ENCODE measurements at places on chromosomes 4 and X.

DNA sequence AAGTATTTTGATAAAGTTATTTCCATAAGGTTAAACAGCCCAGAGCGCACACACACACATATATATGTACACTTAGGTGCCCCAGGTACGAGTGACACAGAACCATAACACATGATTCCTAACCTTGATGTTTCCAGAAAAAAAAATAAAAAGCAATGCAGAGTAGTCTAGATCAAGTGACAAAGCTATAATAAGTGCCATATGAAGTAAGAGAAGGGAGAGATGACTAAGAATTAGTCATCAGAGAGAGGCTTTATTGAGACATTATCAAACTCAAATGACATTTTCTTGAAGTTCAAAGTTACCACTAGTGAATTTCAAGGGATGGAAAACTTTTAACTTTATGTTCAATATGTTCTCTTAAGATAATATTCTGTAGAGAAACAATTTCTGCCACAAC, 215.0 kb downstream of the HTR2C start:
- DNase-seq: no peak

DNA sequence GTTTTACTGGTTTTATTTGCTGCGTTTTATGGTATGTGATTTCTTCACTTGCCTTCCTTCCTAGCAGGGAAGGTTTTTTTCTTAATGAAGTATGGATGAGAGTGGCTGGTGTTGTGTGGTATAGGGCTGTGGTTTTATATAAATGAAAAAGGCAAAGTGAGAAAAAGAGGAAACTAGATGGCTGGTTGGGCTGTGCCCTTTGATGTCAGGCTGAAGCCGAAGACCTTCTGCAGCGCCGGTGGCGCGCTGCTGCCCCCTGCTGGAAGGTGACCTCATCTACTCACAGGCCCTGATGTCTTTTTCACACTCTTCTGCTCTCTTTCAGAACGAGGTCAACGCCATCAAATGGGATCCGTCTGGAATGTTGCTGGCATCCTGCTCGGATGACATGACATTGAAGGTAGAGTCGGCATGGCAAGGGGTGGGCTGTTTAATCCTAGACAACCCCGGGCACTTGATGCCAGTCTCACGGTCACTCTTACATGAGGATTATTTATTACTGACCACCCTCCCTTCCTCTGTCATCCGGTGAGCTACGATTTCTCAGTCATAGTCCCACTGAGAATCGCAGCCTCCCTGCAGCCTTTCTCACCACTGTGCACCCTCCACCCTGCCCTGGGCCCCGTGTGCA, 56.6 kb downstream of the GPR143 start:
- peak; percentile 35 for DNase-seq

DNA sequence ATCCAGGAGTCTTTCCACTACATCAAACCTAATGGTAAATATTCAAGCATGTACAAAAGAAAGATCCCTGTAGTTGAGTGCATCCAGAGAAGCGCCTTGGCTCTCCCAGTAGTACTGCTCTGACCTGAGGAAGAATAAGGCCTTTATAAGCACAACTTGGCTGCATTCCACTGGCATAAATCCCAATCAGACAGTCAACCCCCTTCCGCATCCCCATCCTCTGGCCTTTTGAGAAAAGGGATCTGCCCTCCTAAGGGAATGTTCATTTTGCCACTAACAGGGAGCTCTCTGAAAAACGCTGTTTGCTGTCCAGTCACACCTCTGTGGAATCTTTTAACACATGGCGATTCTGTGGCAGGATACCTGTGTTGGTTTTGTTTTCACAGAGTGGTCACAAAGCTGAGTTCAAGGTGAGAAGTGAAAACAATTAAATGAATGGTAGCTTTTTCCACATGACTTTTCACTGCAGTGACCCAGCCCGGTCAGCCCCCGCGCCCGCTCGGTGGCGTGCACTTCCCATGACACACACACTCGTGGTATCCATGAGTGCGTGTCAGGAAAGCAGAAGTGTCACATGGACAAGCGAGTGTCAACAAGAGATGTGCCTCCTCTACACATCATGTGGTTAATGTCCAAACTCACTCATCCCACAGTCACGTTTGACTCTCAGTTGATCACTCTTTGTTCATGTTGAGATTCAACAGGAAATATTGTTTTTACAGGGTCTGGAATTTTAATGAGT, 112.2 kb upstream of the ENPP6 start:
- no peak for DNase-seq

DNA sequence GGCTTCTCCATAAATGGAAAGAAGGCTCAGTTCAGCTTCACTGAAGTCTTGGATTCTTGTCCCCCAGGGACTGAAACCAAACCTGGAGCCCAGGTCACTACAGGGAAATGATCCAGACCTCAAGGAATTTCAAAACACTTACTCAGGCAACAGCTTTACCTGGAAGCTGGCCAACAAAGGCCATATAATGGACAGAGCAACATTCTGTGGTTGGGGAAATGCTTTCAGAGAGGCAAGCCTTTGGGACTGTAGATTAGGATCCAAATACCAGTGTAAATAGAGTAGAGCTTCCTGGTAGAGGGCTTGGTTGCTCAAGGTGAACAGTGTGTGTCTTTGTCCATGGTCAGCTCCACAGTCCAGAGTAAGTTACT, 57.0 kb upstream of the PROM1 start:
- DNase-seq: no peak

DNA sequence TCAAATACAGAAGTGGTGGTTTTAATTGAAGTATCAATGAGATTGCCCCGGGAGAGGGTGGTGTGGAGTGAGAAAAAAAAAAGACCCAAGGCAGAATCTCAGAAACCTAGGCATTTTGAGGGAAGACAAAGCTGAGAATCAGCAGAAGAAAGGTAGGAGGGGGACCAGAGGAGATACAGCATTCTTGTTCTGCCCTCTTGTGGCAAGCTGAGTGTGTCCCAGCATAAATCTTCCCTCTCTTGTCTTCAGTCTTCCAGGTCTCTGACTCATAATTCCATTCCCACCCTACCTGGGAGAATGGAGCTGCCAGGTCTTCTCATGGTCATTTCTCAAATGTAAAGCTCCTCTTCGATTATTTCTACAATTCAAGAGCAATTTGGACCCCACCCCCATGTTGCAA, 32.7 kb upstream of the MAGED1 start:
- no peak for DNase-seq

DNA sequence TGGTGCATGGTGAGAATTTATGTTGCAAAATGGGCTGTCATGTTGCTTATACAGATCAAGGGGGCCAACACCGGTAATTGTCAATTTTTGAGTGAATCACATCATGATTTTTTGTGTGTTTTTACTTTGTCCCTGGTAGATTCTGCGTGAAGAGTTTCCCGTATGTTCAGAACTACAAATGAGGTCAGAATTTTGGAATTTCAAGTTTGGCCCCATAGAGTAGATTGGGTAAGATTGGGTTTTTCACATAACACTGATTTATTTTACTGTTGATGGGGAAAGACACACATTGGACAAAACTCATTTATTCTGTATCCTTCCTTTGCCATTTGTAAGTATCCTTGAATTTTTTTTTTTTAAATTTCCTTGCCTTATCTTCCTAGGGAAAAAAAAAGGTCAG, 158.5 kb upstream of the MXRA5 start:
- no peak for DNase-seq

GRCh38 chrX:9312922-9313867, 151.7 kb upstream of the TBL1X start:
- DNase-seq: no peak

- DNase-seq: no peak
These were observed 352.8 kb upstream of the EPHA5 start for GRCh38 chr4:66023061-66023460.

DNA sequence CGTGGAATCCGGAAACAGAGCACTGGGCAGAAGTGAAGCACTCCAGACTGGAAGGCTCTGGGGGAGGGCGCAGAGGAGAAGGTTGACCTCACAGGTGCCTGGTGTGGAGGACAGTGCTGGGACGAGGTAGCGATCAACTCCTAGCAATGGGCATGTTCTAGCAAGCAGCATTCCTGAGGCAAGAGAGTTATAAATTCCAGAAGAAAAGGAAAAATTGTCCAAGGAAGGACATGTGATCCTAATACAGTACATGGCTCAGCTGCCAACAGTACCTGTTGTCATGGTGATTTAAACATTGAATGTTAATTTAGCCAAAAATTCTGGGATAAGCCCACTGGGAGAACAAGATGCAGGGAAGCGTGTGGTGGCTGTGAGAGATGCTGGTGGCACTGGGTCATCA, 8.2 kb downstream of the ARHGAP4 start:
- DNase-seq: no peak

DNA sequence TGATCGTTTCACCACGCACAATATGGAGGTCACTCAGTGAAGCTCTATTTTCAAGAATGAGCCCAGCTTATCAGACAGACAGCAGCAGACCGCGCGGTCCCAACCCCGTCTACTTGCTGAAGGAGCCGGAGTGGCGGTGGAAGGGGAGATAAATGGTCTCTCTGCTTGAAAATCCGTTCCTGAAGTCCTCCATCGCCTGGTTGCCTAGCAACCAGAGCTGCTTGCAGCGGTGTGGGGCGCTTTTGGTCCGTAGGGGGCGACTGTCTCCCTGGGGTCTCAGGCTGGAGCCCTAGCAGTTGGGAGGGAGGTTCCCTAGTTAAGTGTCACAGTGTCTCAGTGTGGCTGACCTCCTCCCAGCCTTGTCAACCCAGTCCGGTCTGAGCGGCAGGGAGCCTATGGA, 8.3 kb upstream of the DLG3 start:
- DNase-seq: no peak

DNA sequence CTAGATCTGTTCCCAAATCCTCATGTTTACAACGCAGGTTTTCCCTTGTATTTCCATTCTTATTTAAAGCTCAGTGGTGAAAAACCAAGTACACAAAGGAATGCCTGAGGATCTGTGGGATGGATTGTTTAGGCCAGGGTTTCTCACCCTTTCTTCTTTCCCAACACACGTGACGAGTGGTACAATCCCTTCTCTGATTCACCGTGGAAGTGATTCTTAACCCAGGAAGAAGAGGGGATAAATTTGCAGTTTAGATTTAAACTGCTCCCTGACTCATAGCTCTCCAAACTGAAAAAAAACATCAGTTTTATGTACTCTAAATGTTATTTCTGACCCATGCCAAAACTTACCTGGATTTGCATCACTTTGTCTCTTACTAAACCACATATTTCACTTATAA, 17.0 kb downstream of the PAQR3 start:
- DNase-seq: no peak

GRCh38 chr4:54730581-54730980, 72.8 kb downstream of the KIT start:
- no peak for DNase-seq

GRCh38 chr4:10534820-10535219, 77.6 kb upstream of the ZNF518B start:
- no peak for DNase-seq

GRCh38 chr4:17647927-17648326, 33.5 kb downstream of the MED28 start:
- no peak for DNase-seq

- no peak for DNase-seq
These were observed 28.0 kb downstream of the ING2 start for GRCh38 chr4:183532821-183533220.

DNA sequence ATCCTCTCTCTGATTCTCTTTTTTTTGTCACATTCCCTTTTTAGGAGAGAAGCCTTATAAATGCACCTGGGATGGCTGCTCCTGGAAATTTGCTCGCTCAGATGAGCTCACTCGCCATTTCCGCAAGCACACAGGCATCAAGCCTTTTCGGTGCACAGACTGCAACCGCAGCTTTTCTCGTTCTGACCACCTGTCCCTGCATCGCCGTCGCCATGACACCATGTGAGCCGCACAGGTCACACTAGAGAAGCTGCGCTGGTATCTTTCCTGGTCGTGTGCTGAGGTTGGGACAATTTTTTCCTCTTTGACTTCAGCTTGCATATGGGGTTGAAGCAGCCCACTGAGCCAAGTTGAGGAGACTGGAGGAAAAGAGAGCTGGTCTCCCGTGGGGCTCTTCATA, 52.1 kb downstream of the KLF8 start:
- DNase-seq: no peak

DNA sequence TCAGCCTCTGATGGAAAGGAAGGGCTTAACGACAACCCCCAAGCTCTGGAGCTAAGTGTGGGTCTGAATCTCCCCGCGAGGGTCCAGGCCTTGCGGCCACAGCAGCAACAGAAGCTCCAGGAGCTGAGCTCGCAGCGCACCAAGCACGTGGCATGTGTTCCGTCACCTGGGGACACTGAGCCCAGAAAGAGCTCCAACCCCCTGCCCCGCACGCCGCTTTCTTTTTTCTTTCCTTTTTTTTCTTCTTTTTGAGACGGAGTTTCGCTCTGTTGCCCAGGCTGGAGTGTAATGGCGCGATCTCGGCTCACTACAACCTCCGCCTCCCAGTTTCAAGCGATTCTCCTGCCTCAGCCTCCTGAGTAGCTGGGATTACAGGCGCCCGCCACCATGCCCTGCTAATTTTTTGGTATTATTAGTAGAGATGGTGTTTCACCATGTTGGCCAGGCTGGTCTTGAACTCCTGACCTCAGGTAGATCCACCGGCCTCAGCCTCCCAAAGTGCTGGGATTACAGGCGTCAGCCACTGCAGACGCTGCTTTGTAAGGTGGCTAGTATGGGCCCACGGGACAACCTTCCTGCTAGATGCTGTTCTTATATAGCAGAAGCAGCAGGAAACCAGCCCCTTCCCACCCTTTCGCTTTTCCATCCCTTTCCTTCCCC, 685 bp upstream of the TNIP2 start:
- DNase-seq: no peak

DNA sequence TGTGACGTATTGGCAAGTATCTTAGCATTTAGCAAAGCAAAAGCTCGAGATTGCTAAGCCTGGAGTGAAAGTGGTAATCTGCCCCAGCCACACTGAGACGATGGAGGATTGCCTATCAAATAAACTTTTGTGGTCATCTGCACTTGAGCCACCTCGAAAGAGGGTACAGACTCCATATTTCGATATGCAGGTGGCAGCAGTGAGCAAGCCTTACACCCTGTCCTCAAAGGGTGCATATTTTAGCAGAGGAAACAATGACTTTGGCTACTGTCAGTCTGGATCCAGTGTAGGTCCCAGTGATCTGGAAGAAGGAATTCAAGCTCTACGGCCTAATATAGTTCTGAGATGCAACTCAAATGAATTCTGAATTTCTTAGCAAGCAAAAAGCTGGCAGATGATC, 153.9 kb downstream of the ATG4A start:
- no peak for DNase-seq

- no peak for DNase-seq
These were observed 51.8 kb upstream of the BCOR start for GRCh38 chrX:40149286-40150175.

- no peak for DNase-seq
These were observed 7.7 kb downstream of the SCML1 start for GRCh38 chrX:17744896-17745523.

DNA sequence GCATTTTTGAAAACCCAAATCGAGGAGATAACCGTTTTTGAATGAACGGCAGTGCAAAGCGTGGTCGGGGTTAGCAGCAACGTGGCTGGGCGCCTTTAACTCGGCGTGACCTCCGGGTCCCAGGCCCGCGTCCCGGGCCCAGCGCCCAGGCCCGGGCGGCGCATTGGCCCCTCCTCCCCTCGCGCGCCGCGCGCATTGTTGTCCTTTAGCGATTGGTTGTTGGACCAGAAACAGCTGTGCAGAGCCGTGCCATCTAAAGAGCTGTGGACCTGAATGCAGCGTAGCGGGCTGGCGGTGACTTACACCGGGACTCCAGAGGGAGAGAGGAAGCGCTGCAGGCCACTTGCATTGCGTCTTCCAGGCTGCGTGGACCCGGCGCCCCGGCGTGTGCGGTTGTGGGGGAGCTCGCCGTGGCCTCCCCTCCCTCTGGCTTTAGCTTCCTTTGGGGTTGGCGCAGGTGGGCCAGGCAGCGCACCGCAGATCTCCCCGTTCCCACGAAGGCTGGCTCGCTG, at the start of gene STOX2:
Gene STOX2 (plus strand): TSS at position 227 of the 512 bp plus-strand sequence. CDS start 1,484 bp downstream, outside the sequence.
- DNase-seq: peak; percentile 38

Measured in D721Med (cell line).